T-helper 2 cell (primary cell): ENCODE measurements at places on chromosomes 5 and 9.

GRCh38 chr5:154397652-154398406 is 48.0 kb upstream of the SAP30L start:
- DNase-seq: no peak

GRCh38 chr5:160173-160510 is 31.2 kb upstream of the LRRC14B start:
- DNase-seq: no peak

DNA sequence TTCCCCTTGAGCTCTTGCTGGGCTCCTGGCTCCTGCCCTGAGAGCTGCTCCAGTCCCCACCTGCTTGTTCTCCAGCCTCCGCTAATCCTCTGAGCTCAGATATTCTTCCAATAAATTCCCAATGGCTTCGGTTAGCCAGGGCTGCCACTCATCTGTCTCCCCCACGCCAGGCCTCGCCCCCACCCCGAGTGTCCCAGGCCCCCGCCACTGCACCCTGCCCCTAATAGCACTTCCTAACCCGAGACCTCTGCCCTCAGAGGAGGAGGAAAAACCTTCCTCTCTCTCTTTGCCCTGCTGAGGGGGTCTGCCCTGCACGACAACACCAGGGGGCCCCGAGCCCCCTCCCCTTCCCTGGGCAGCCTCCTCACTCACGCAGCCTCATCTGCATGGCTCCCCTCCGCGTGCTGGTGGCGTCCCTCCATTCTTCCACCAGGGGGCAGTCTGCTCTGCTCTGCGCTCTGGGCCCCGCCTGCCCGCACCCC is 5.4 kb upstream of the LCN15 start:
- DNase-seq: no peak

- no peak for DNase-seq
These were observed 235.7 kb upstream of the ELL2 start for GRCh38 chr5:96197347-96197746.

DNA sequence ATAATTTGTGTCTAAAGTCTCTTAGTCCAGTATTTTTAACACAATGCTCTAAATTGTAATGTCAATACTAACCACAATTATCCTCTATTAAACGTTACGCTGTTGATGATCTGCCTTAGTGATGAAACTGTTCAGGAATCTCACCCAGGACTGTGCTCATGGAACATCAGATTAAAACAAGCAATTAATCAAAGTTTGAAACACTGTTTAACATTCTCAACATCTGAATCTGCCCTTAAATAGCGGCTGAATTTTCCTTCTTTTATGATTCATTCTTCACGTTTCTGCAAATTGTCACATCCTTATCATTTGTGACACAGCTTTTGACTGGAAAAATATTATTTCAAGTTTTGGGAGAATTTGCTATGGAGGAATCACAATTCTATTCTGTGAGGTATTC is 113.8 kb downstream of the MARCHF11 start:
- DNase-seq: no peak

DNA sequence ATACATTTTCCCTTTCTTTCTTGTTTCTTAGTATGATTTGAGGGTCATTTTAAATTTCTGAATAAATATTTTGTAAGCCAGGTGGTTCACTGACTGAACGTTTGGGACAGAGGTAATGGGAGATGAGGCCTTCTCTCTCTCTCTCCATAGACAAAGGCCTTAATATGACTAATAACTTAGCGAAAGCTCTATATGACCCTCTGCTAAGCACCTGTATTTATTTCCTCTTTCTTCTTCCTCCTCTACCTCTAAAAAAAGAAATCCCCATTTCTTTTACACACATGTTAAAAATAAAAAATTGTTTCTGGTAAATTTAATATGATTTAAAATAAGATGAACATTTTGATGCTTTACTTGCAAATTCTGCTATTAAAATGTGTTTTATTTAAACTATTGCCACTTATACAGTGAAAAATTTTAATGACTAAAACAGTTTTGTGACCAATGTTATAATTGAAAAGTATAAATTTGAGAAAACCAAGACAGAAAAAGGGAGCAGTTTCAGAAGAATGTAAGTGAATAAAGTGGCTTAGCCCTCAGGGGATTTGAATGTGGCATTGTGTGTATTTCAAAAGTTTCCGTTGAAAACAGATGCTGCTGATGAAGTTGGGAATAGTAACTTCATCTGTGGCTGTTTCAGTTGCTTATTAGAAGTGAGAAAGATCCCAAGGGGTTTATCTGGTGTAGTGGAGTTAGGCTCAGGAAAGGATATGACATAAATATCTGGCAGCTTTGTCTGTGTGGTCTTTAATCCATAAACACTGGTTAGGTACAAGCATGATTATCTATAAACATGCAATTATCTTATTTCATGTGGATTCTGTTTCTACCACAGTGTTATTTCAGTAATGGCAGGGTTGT is 128.6 kb upstream of the GRHPR start:
- no peak for DNase-seq

DNA sequence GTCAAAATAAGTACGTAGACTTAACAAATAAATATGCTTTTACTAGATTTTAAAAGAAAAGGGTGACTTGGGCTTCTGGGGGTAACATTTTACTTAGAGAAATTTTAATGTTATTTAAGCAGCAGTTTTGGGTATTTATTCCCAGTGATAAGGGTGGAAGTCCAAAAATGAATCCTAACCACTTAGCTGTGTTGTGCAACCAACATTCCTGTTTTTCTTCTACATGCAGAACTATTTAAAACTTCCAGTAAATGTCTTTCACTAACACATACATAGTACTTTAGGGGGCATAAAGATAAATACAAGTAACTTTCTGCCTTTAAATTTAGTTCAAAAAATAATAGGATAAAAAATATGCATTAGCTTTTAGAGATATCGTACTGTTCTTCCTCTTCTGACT is 436.7 kb downstream of the CTNND2 start:
- DNase-seq: no peak

DNA sequence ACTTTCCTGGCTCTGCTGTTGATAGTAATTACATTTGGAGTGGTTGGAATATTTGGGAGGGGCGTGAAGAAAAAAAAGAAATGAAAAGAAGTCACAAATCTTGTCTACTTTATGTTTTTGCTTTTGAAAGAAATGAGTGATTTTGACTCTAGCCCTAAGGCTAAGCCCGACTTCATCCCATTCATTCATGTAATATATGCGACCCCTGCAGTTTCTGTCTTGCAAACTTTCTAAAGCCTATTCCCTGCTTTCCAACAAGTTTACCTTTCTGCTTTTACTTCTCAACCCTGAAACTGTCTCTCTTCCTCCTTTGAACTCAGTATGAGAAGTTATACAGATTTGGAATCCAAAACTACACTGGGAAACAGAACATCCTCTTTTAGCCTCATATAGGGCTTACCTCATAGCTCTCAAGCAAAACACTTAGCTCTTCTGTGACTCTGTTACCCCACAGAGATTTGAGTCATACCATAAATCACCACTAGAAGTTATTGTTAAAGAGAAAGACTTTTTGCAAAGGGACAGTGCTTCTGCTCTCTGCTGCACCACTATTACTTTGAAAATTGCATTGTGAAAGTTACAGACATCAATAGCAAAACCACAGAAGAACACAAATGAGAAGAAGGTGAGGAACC is 1.6 kb downstream of the CFAP95 start:
- no peak for DNase-seq

- no peak for DNase-seq
These were observed 73.3 kb downstream of the MYO10 start for GRCh38 chr5:16862777-16863176.

GRCh38 chr9:116713271-116713670 is 26.2 kb downstream of the TRIM32 start:
- DNase-seq: no peak

- no peak for DNase-seq
These were observed 18.2 kb upstream of the STK32A start for GRCh38 chr5:147216552-147217154.

DNA sequence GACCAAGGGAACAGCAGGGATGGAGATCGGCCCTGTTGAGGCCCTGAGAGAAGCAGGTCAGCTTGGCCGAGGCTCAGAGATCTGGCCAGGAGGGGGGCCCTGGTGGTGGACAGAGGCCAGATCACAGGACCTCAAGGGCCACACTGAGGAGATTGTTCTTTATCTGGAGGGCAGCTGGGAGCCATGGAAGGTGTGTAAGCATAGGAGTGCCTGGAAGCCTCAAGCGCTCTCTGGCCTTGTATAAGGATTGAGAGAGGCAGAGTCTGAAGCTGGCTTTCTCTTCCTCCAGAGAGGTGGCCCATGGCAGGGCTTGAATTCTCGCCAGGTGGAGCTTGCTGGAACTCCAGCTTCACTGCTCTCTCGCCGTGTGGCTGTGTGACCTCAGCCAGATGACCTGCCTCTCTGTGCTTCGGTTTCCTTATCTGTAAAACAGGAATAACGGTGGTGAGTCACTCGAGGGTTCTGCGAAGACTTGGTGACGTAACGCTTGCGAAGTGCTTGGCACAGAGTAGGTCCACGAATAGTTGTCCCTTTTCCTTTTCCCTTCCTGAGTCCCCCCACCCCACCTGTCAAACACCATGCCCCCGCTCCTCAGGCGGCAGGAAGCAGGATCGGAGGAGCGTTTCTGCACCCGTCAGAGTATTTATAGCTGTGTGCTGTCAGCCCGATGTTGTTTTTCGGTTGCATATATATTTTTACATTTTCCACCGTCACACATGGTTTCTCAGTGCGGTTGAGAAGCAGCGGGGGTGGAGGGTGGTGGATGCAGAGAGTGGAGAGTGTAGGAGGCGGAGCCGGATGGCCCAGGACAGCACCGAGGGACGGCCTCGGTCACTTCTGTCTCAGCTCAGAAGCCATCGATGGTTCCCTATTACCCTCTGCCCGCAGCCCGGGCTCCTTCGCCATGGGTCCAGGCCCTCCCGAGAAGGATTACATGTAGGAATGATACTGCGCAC is 17.0 kb upstream of the CRB2 start:
- DNase-seq: peak; percentile 13

GRCh38 chr9:95084254-95084934 is 233.1 kb downstream of the FANCC start:
- no peak for DNase-seq

GRCh38 chr5:178535299-178536175 is 54.7 kb downstream of the COL23A1 start:
- no peak for DNase-seq

GRCh38 chr5:143683459-143683858 is 128.5 kb upstream of the HMHB1 start:
- DNase-seq: no peak

- no peak for DNase-seq
These were observed 31.4 kb downstream of the CHSY3 start for GRCh38 chr5:129935626-129936025.

GRCh38 chr5:34737731-34738130 is 81.6 kb downstream of the RAI14 start:
- no peak for DNase-seq

DNA sequence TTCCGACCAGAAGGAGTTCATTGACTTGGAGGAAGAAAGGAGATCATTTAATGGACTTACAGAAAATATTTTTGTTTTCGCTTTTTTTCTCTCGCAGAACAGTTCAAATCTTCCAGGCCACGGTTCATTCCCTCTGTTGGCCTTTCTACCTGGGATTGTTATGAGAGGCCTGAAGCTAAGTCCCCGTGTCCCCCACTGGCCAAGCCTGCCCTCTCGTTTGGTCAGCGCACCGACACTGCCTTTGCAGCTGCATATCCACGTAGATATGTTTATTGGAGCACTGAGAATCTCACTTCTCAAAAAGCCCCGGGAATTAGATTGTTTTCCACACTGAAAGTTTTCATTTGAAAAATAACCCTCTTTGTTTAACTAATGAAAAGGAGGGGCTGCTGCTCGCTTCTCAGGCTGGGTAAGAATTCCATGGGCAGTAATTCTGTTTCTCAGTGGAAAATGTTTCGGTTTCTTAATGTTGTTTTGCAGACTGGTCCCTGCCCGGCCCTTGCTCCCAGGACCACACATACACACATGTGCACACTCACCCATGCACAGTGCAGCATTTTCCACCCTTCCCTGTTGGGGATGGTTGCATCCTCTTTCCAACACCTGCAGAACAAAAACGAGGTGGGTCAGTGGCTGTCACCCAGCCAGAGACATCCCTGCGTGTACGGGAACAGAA is 655.7 kb downstream of the BNC2 start:
- DNase-seq: no peak

- DNase-seq: no peak
These were observed 34.8 kb upstream of the PANK3 start for GRCh38 chr5:168613996-168614395.

GRCh38 chr5:132162945-132163344 is 64.7 kb downstream of the P4HA2 start:
- DNase-seq: no peak

DNA sequence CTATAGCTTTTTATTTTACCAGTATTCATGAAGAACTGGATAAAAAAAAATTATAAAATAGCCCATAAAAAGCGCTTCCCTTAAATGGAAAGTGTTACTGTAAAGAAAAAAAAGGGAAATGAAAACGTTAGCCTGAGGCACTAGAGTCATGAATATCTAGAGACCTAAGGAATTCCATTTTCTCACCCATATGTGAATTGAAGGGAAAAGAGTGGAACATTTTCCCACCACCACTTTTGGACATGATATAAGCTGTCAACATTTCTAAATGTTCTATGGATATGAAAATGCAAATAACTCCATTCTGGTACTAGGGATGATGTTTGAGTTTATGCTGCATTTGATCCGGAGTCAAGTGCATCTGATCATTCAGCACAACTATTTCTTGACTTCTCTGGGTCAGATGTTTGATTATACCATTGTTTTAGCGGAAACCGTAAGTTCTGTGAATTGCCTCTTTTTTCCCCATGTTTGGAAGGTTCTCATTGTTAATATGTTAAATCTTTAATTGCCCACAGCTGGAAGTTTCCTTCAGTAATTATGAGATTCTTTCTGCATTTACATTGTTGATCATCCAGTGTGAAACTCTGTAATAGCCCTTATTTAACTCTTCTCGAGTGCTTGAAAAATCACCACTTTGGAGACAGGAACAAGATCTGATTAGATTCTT is 467.4 kb upstream of the SEMA6A start:
- DNase-seq: no peak

- no peak for DNase-seq
These were observed 11.1 kb downstream of the HNRNPAB start for GRCh38 chr5:178215280-178216002.

GRCh38 chr9:6356904-6357303 is 28.7 kb downstream of the TPD52L3 start:
- DNase-seq: no peak

DNA sequence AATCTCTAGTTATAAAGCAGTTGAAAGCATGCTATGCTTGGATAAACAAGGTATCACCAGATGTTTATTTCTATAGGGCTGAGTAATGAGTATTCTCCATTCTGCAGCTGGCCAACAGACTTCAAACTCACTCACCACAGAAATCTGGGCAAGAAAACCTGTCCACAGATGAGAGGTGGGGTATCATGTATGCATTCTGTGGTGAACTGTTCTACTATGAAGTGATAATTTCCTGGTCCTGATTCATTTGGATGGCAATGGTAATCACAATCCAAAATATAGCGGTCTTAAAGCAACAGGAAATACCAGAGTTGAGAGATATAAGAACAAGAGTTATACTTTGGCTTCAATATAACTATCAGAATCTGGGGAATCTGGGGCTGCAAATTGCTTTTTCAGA is 65.9 kb upstream of the EFNA5 start:
- DNase-seq: no peak

DNA sequence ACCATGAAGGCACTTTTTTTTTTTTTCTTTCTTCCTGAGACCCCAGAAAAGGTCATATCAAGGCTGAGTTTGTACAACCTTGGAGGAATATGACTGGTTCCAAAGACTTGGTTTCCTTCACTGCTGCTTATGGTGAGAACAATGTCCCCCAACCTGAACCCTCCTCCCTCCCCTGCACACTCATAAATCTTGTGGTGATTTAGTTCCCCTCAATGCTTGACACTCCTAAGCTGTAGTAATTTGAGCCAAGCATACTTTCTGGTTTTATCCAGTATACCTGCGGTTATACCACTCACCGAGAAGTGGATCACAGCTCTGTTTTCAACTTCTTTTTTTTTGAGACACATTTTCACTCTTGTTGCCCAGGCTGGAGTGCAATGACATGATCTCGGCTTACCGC is 149.9 kb upstream of the KLF4 start:
- no peak for DNase-seq
